ENCODE measurements at places on chromosomes 1 and 21.
A peak's percentile ranks its signal among the peaks of the same experiment; 100 is the strongest.

- DNase-seq = no peak
Measured at GRCh38 chr1:158075078-158075477, 81.6 kb downstream of the KIRREL1 start.

- DNase-seq = no peak
Measured at GRCh38 chr1:68024635-68025338, 25.6 kb downstream of the DIRAS3 start.

GRCh38 chr1:79524126-79524525 is 517.6 kb upstream of the ADGRL4 start:
- no peak for DNase-seq

GRCh38 chr1:229383961-229384360 is 41.1 kb upstream of the CCSAP start:
- no peak for DNase-seq

- DNase-seq = no peak
Measured at GRCh38 chr1:25051504-25051903, 121.4 kb upstream of the RUNX3 start.

GRCh38 chr21:38843806-38844503 is 38.2 kb downstream of the ETS2 start:
- peak; percentile 47 for DNase-seq

- no peak for DNase-seq
Measured at GRCh38 chr1:160951443-160952128, 3.0 kb downstream of the ITLN2 start.

- DNase-seq = no peak
Measured at GRCh38 chr1:118039170-118039569, 109.6 kb downstream of the WDR3 start.

- DNase-seq = no peak
Measured at GRCh38 chr1:118661769-118662320, 326.3 kb downstream of the TBX15 start.

Measured in astrocyte of the cerebellum (primary cell).